GM04503 (cell line): ENCODE measurements at places on chromosomes 1 and 21.

GRCh38 chr1:233460692-233461091 lies 133.2 kb downstream of the MAP3K21 start:
- no peak for DNase-seq

DNA sequence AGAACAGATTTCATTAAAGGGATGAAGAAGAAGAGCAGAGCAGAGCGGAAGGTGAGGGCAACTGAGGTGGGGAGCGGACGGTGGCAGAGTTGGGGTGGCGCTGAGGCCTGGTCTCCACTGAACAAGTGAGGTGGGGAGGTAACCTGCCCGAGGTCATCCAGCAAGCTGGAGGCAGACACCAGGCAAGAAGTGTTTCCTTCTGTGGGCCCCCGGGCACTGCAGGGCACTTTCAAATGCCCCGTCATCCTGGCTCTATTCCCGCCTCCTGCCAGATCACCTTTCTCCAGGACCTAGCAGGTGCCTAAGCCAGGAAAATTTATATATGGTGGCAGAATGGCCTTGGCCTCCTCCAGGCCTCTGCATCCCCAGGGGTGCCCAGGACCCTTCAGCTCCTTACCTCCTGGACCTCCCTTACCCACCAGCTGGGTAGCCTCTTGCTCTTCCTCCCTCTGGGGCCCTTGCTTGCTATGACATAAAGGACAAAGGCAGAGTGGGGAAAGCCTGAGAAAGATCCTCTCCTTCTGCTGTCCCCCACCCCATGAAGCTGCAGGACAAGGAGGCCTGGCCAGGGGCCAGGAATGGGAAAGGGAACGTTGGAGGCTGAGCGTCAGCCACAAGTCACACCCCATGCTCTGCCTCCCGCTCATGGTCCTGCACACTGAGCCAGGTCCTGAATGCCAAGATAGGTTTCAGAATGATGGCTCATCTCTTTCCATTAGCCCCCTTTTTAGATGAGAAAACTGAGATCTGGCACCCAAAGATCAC lies 29.0 kb downstream of the VWA5B1 start:
- DNase-seq = no peak

- DNase-seq = no peak
Measured at GRCh38 chr1:153534925-153535241, 908 bp downstream of the S100A6 start.

DNA sequence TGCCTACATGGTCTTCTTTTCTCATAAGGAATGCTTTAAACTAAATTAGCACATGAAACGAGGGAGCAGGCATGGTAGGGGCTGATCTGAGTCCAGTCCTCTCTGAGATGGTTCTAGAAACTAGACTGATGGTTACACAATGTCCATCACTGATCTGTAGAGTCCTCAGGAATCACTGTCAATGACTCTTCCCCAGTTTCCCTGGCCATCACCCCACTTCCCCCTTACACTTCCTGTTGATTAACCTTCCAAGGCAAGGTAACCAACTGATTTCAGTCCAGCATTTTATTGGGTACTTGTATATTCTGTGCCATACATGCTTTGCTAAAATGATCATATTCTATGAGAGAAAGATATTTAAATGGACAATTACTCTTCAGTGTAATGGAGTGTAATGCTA lies 100.6 kb upstream of the ARTN start:
- DNase-seq = no peak

GRCh38 chr1:59105548-59106507 lies 191.1 kb upstream of the FGGY start:
- DNase-seq = no peak

DNA sequence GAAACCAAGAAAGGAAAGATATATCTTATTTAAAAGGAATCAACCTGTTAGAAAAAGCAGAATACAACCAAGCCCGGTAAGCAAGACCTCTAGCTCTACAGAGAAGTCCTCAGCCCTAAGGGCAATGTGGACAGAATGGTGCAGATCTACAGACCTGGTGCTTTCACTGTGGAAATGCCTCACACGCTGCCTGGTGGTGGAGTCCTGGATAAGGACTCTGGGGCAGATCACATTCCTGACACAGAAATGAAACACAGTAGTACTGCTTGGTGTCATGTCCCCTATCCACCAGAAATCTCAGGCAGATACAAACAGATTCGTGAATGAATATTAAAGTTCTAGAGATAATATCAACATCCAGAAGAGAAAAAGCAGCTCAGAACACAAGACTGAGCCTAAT lies 6.8 kb downstream of the CNN3 start:
- DNase-seq = no peak

DNA sequence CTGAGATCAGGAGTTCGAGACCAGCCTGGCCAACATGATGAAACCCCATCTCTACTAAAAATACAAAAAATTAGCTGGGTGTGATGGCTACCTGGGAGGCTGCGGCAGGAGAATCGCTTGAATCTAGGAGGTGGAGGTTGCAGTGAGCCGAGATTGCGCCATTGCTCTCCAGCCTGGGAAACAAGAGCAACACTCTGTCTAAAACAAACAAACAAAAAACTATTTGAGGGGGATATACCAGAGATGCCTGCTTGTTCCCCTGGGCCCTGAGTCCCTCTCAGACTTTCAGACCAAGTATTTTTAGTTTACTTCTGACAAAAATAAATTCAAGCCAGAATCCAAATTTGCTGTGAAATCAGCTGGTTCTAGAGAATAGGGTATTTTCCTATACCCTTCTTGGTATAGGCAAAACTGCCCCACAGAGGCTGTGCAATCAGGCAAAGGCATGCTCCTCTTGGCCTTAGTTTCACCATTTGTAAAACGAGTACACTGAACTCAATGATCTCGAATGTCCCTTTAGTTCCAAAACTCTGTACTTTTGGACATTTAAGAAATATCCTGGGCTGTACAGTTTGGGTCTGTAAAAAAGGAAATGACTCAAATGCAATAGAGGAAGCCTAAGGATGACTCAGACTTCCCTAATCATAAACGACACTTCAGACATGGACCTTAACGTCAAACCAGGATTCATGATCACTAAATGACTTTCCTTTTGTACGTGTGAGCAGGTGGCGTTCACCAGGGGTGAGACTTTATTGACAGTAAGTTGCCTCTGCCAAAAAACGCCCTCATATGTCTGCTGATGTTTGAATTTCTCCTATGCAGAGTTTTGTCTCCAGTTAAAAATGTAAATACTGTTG lies 16.1 kb downstream of the ENSA start:
- DNase-seq = peak; percentile 61

DNA sequence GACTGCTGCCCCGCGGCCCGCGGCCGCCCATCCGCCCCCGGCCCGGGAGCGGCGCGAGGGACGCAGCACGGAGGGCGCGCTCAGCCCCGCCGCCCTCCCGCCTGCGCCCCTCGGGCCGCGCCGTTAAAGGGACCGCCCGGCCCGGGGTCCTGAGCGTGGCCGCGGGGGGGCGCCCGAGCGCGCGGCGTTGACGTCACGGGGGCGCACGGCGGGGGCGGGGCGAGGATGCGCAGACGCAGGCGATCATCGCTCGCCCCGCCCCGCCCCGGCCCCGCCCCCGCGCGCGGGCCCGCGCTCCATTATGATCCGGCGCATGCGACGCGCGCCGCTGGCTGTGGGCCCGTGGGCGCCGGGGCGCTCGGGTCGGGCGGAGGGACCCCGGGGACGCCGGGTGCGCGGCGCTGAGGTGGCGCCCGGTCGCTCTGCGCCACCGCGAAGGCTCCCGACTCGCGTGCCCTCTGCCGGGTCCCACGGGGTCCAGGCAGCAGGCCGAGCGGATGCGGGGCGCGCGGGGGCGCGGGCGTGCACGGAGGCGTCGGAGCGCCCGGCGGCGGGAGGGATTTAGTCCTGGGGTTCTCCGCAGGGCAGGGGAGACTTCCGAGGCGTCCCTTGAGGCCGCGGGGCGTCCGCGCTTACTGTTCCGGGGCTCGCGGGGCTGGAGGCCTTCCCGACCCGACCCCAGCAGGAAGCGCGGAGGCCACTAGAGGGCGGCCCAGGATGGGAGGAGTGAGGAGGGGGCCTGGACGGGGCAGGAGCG lies at the start of gene DVL1:
Gene DVL1, minus strand, starts transcription at position 163 of the 757 bp plus-strand sequence. CDS start 353 bp downstream, outside the sequence.
- no peak for DNase-seq

GRCh38 chr1:110259770-110260169 lies 49.7 kb downstream of the KCNC4 start:
- no peak for DNase-seq

GRCh38 chr1:34360574-34360973 lies 183.9 kb downstream of the C1orf94 start:
- no peak for DNase-seq

DNA sequence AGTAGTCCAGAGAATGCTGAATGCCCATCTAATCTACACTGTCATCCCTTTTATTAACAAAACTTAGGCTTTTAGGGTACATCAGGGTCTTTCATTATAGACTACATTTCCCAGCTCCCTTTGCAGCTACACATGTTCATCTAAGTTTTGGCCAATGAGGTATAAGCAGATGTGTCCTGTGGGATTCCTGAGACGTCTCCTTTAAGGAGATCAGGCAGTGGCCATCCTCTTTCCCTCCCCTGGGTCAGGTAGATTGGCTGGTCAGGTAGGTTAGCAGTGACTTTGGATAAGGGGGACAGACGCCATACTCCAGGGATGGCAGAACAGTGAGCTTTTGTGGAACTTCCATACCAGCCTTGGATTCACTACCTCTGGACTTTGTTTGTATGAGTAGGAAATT lies 188.3 kb downstream of the FGGY start:
- DNase-seq = no peak

DNA sequence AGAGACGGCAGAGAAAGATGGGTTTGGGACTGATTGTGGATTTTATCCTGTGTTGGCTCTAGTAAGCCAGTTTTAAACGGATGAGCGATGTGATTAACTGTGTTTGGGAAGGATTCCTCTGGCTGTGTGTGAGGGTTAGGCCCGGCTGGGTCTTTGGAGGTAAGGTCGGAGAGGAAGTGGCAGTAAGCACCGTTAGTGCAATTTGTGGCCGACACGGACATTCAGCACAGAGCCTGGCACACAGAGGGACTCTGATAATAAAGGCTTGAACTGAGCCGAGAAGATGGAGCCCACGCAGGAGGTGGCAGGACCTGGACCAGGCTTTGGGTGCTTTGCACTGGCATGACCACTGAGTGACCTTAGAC lies 1.3 kb downstream of the MTFR1L start:
- DNase-seq = no peak

GRCh38 chr1:236768601-236769000 lies 26.5 kb upstream of the MTR start:
- DNase-seq = no peak

DNA sequence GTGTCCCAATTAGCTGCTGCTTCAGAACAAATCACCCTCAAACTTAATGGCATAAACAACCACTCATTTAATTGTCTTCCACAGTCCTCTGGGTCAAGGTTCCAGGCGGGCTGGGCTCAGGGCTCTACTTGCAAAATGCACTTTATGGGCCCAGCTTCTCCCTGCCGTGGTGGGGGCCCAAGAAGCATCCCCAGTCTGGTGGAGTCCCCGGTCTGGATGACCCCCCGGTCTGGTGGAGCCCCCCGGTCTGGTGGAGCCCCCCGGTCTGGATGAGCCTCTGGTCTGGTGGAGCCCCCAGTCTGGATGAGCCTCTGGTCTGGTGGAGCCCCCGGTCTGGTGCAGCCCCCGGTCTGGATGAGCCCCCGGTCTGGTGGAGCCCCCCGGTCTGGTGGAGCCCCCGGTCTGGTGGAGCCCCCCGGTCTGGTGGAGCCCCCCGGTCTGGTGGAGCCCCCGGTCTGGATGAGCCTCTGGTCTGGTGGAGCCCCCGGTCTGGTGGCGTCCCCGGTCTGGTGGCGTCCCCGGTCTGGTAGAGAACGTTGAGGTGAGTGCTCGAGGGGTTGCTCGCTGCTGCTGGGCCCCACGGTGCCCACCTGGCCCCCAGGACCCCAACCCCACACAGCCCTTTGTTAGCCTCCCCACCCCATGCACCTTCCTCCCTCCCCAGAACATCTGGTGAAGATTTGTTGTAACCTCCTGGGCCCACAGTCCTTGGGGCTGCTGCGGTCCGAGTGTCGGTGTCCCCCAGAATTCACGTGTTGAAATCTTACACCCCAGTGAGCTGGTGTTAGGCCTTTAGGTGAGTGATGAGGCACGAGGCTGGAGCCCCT lies 33.8 kb downstream of the POFUT2 start:
- no peak for DNase-seq

GRCh38 chr1:183656355-183656754 lies 3.2 kb upstream of the APOBEC4 start:
- no peak for DNase-seq

DNA sequence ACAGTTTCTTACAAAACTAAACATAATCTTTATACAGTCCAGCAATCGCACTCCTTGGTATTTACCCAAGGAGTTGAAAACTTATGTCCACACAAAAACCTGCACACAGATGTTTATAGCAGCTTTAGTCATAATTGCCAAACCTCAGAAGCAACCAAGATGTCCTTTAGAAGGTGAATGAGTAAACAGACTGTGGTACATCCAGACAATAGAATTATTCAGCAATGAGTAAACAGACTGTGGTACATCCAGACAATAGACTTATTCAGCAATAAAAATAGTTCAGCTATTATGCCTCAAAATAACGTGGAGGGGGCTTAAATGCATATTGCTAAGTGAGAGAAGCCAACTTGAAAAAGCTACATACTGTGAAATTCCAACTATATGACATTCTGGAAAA lies 87.0 kb upstream of the GALNT2 start:
- DNase-seq = no peak

GRCh38 chr21:14526199-14526598 lies 19.9 kb downstream of the SAMSN1 start:
- DNase-seq = no peak

- DNase-seq = peak; percentile 63
Measured at GRCh38 chr1:17588048-17588871, 48.8 kb downstream of the ARHGEF10L start.

- no peak for DNase-seq
Measured at GRCh38 chr21:46110499-46111192, 12.7 kb downstream of the COL6A2 start.

- no peak for DNase-seq
Measured at GRCh38 chr1:170765279-170765678, 101.3 kb downstream of the PRRX1 start.

GRCh38 chr21:39313042-39313570 lies 326 bp downstream of the BRWD1 start:
- no peak for DNase-seq

DNA sequence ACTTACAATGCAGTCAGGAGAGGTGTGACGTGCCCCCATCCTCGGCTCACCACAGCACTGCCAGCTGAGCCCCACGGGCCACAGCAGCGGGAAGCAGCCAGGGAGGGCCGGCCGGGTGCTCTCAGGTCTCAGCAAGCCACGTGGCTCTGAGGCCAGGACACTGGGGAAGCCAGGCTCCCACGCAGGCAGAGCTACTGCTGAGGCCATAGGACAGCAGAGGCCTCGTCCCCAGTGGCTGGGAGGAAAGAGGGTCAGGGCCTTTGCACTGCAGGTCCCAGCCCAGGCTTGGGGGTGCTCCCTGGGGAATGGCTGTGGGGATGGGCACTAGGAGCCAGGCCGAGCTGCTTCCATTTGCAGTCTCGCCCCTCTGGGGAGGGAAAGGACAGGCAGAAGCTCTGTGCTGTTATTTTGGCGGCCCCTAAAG lies 5.8 kb downstream of the LRRC47 start:
- no peak for DNase-seq
